ENCODE measurements at places on chromosomes 6 and 20.

DNA sequence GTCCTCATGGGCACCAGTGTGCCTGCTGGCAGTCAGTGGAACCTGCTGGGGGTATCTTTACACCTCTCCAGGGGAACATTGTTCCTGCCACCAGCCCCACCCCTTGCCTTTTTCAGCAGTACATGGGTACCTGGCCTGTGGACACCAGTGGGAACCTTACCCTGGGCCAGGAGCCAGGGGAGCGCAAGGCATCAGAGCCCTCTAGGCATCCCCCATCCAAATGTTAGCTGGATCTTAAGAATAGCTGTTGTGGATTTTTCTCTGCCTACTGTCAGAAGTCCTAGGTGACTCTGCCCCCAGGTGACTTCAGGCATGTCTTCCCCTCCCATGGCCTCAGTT lies 38.8 kb upstream of the ID1 start:
- no peak for DNase-seq

- DNase-seq = peak; percentile 91
Observed at GRCh38 chr6:26223650-26224546, 136.7 kb downstream of the HFE start.

GRCh38 chr6:41488433-41489119 lies 57.6 kb upstream of the FOXP4 start:
- no peak for DNase-seq

DNA sequence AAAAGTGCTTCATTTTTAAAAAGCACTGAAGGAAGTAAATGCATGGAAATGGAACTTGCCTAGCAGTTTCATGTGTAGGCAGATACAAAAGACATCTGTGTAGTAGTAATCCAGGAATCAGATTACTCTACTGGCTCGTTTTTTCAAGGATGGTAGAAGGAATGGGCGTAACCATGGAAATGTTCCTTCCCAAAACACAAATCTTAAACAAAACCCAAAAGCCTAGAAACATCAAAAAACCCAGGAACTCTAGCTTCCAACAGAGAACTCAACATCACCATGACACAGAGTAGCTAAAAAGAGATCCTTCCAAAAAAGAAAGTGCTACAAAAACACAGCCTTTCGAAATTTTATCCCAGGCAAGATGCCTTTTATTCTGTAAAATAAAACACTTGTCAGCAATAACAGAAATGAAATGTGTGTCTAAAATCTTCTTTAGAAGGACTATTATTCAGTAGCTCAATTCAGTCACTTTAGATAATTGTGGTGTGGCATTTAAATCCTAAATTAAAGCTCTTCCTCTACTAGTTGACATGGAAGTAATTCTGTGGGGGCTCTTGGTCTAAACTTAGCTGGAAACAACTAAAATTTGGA lies 81.7 kb downstream of the FAM217A start:
- no peak for DNase-seq

DNA sequence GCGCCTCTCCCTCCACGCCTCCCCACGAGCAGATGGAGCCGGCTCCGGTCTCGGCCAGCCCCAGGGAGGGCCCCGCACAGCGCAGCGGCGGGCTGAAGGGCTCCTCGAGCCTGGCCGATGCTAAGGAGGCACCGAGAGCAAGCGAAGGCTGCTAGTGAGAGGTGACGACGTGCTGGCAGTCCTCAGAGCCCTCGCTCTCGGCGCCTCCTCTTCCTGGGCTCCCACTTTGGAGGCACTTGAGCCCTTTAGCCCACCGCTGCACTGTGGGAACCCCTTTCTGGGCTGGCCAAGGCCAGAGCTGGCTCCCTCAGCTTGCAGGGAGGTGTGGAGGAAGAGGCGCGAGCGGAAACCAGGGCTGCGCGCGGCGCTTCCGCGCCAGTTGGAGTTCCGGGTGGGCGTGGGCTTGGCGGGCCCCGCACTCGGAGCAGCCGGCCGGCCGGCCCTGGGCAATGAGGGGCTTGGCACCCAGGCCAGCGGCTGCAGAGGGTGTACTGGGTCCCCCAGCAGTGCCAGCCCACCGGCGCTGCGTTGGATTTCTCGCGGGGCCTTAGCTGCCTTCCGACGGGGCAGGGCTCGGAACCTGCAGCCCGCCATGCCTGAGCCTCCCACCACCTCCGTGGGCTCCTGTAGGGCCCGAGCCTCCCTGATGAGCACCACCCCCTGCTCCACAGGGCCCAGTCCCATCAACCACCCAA lies 2.5 kb upstream of the TMEM14C start:
- DNase-seq = no peak

GRCh38 chr20:53592992-53593465 lies 610 bp downstream of the ZNF217 start:
- no peak for DNase-seq

- no peak for DNase-seq
Observed at GRCh38 chr6:1396952-1397868, 7.8 kb downstream of the FOXF2 start.

- no peak for DNase-seq
Observed at GRCh38 chr6:29834564-29835436, 7.2 kb downstream of the HLA-G start.

GRCh38 chr20:22403022-22403631 lies 181.2 kb downstream of the FOXA2 start:
- no peak for DNase-seq

GRCh38 chr20:38855356-38855755 lies 49.9 kb downstream of the PPP1R16B start:
- DNase-seq = no peak

DNA sequence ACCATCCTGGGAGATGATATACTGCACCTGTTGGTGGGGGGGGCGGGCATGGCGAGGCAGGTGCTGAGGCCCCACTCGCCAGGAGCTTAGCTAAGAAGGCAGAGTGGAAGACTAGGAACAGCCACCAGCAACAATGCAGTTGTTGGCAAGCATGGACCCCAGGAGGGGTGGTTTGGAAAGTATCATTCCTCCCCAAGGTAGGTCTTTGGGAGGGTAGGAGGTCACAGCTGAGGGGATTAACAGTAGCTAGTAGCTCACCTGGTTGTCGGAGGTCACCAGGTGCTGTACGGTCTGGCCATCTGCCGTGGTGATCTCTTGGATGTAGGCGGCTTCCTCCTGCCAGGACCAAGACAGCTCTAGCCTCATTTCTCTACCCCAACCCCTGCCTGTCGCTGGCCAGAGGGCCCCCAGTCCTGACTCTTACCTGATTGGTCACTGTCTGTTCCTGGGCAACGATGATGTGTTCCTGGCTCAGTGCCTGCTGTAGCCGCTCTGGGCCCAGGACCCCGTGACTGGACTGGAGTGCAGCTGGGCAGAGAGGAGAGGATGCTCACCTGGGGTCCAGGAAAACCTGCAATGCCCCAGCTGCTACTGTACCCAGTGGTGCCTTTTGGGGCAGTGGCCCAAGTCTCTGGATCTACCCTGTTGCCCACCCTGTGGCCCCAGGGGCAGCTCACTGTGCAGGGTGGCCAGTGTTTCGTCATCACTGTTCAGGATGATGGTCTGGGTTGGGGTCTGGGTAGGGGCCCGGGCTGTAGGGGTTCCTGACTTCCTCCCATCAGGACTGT lies 15.3 kb downstream of the PCIF1 start:
- DNase-seq = no peak

GRCh38 chr6:18997375-18997826 lies 610.3 kb downstream of the RNF144B start:
- DNase-seq = peak; percentile 46

DNA sequence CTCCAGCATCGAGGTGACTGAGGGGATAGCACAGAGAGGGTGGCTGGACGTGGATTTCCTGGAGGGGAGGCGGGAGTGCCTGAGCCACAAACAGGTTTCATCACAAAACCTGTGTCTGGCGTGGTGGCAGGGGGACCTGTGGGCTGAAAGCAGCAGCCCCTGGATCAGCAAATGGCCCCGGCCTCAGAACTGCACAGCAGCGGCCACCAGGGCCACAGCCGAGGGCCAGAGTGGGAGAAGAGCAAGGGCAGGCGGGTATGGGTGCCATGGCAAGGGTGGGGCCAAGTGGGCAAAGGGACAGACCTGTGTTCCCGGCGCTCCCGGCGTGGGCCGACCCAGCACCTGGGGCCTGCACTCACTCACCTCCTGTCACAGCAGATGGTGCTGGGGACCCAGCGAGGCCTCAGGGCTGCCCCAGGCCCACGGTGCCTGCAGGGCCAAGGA lies 19.0 kb downstream of the NTSR1 start:
- DNase-seq = no peak

- DNase-seq = no peak
Observed at GRCh38 chr6:17881085-17881858, 106.2 kb downstream of the KIF13A start.

DNA sequence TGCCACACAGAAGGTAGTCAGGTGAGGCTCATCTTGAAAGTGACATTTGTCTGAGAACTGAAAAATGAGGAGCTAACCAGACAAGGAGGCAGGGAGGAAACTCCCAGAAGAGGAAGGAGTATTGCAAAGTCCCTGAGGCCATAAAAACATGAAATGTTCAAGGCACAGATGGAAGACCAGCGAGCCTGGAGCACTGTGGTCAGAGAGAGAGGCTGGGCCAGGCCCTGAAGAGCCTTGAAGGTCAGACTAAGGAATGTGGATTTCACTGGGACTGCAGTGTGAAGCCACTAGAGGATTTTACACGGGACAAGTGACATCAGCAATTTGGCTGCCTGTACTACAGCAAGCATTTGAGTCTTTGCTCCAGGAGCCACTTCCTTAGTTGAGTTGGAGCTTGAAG lies 21.1 kb upstream of the TMEM181 start:
- DNase-seq = no peak

DNA sequence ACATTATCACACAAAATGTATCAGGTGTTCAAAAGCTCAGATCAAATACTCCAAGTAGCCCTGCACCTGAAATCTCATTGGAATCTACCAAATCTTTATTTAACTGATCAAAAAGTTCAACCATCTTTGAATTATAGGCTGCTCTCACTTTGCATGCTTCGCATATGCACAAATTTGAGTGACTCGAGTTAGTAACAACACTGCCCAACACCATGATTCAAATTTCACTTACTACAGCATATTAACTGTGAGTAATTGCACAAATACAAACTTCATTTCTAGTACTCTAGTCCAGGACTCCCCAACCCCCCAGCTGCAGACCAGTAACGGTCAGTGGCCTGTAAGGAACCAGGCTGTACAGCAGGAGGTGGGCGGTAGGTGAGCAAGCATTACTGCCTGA lies 51.1 kb downstream of the WASF1 start:
- no peak for DNase-seq

- no peak for DNase-seq
Observed at GRCh38 chr6:18160911-18161310, 5.7 kb downstream of the KDM1B start.

DNA sequence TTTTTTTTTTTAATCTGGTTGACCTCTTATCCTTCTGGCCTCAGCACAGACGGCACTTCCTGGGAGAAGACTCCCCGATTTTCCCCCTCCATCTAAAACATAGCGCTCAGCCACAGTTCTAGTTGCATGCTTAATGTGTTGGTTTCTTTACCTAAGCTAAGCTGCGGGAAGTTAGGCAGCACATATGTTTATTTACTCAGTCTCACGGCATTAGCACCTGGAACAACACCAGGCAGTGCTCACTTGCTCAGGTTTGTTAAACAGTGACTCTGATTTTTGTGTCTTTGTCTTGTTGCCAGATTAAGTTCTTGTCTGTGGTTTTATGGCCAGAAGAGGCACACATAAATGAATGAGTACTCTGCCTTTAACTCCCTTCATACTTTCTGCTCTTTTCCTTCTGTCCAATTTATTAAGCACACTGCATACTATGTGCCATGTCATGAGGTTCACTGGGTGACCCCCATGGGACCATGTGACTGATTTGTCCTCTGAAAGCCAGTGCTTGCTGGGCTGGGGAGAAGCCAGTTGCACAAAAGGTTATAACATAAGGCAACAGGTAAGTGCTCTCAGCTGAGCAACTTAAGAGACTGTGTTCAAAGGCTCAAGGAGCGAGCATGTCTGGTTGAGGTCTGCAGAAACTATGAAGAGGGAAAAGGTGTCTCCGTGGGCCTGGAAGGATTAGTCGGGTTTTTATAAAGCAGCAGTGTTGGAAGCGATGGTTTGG lies 93.6 kb downstream of the RPP40 start:
- no peak for DNase-seq

- DNase-seq = no peak
Observed at GRCh38 chr6:138415125-138415524, 11.1 kb downstream of the HEBP2 start.

- no peak for DNase-seq
Observed at GRCh38 chr6:89950879-89951391, 56.7 kb downstream of the GJA10 start.

DNA sequence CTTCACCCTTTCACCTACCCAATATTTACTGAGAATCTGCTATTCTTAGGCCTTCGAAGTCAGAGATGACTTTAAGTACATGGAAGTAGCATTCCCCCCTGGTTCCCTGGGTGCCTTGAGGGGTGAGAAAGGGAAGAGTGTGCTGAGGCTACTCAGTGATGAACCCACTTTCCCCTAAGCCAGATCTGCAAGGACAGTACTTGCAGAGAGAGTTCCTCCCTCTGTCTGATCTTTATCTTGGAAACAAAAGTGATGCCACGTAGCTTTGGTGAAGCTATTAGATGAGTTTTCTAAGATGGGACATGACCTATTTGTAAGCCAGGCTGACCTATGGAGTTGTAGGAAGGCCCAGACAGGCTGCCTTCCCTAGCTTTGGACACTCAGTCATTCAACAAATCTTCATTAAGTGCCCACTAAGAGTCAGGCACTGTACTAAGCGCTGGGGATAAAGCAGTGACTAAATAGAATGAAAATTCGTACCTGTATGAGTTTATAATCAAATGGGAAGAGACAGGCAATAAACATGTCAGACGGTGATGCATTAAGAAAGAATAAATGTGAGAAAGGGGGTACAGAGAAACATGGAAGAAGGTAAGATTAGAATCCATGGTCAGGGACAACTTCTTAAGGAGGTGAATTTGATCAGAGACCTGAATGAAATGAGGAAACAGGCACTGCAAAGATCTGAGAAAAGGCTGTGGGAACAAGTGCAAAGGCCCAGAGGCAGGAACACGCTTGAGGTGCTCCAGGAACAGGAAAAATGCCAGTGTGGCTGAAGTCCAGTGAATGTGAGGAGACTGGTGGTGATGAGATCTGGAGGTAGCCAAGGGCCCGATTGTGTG lies 42.2 kb downstream of the BCL2L1 start:
- DNase-seq = no peak

GRCh38 chr6:167849846-167850459 lies 23.2 kb downstream of the AFDN start:
- DNase-seq = peak; percentile 98

DNA sequence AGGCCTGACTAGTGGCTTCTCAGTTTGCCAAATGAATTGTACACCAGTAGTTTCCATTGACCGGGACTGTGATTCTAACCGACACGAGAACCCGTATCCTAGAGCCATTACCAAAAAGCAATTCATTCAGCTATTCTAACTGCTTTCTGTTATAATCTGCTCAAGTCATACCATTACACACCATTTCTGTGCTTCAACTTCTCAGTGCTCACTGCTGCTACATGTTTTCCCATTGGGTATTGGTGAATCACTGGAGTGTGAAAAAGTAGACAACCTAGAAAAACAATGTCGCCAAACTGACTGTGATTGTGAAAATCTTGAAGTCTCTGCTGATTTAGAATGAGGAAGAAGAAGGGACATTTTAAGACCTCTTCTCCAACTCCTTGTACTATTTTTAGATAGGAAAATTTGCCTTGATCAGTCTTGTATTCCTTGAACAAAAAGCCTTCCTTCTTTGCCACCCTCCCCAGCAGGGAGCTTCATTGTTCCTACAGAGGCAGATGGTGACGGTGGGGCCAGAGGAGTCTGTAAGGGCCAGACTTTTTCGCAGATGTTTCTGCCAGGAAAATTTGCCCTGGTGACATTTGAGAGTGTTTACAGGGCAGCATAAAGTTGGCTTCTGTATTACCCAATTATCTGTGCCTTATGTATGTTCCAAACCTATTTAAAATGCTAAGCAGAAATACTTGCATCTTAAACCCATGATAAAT lies 31.7 kb upstream of the MAP3K4 start:
- no peak for DNase-seq

GRCh38 chr6:24985323-24985722 lies 49.6 kb upstream of the RIPOR2 start:
- DNase-seq = no peak

Measured in retinal pigment epithelial cell (primary cell).